T-cell (primary cell): ENCODE measurements at places on chromosomes 6 and 20.

GRCh38 chr6:14180609-14181008, 63.0 kb downstream of the CD83 start:
- no peak for DNase-seq

DNA sequence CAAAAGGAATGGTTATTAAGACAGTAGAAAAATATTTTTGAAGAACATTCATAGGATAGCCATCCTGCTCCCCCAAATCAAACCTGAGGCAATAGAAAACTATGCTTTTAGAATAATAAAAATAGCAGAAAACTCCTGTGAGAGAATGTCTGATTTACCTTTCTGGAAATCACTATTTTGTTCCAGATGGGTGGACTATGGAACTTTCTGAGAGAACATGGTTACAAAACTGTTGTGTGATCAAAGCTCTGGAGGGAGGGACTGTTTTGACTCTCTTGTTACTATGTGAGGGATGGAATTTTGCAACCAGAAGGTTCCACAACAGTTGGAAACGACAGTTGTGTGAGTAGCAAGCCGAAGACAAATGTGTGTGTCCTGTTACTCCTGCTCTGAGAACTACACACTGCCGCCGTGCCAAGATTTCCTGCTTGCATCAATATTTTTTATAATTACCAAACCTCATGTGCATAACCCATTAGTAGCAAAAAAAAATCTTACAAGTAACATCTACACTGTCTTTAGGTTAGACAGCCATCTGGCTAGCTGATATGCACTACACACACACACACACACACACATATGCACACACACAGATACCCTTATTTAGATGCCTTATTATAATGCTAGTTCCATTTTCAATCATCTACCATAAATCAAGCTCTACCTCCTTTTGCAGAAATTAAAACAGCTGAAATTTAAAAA, 11.0 kb upstream of the HIVEP1 start:
- DNase-seq: no peak

DNA sequence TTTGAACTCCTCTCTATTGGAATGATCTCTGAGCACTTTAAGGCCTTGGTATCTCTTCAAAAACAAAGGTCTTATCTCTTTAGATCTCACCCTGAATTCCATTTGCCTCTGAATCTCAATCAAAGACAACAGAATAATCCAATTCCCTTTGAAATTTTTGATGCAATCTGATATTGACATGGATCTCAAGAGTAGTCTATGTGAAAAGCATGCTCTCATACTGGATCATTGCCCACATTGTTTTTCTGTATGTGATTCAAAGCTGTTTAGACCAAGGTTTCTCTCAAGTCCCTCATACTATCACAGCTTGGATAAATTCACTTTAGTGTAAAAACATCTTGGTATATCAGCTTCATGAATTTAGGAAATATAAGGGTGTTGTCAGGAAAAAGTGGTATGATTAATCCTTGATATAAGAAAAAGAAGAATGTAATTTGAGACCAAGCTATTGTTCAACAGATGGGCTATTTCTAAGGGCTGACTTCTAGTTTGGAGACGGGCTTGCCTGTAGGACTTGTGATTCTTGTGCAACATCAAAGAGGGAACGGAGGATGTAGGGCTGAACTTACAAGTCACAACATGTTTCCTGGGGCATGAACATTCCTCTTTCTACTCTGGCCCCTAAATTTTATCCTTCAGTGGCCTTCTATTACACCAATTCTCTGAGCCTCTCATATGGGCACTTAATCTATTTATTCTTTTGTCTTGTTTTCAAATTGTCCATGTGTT, 77.9 kb upstream of the CITED2 start:
- DNase-seq: no peak

- DNase-seq: no peak
Measured at GRCh38 chr20:40980106-40980827, 48.4 kb upstream of the TOP1 start.

DNA sequence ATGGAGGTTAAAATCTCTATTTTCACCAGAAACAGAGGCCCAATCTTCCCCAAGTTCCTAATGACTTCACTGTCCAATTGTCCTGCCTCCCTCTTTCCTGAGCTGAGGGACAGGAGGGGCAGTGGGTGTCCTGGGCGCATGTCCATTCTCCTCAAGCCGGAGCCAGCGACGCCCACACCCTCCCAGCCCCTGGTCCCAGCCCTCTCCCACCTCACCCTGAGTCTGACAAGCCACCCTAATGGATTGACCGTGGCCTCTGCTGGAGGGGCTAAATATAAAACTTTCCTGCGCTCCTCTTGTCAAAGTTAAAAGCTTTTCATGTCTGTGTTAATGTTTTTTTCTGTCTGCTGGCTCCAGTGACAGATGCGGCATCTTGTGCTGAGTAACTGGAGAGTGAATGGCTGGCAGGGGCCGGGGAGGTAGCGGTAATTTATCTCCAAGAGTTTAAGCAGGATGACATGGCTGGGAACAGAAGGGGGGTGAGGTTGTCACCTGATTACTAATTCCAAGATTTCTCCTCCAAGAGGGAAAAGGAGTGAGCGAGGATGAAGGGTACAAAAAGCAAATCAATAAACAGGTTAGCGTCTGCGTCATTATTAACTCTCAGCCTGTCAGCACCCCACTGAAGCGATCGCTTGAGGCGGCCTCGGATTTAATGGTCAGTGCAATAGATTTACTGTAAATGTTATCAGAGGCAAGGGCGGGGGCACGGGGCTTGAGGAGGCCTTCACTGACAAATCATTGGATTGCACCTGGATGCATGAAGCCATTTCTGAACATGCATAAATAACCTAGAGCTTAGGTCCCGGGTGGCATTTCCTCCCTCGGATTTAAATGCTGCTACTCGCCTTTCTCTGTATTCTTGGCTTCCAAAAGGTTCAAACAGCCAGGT, 118.1 kb upstream of the MAFB start:
- no peak for DNase-seq

DNA sequence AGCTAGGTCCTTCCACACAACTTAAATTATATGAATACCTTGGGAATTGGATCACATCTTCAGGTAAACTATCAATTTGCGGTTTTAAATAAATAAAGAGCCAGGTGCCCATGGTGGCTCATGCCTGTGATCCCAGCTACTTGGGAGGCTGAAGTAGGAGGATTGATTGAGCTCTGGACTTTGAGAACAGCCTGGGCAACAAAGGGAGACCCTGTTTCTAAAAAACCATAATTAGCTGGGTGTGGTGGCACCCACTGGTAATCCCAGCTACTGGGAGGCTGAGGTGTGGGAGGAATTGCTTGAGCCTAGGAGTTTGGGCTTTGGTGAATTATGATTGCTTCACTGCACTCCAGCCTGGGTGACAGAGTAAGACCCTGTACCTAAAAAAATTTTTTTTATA, 3.4 kb downstream of the GMNN start:
- no peak for DNase-seq

DNA sequence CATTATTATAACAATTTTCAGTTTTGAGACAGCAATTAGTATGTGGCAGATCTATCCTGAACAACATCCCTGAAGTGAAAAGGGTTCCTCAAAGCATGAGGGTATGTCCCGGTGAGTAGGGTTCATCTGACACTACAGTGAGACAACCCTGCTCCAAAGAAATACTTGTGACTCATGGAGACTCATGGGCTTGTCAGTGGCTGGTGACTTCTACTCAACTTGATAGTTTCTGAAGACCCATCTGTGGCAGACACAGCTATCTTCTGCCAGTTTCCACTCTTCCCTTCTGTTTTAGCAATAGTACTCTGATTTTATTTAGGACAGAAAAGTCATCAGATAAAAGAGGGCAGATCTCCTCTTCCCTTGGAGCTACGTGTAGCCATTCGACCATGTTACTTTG, 41.4 kb downstream of the MAP3K7 start:
- DNase-seq: no peak

DNA sequence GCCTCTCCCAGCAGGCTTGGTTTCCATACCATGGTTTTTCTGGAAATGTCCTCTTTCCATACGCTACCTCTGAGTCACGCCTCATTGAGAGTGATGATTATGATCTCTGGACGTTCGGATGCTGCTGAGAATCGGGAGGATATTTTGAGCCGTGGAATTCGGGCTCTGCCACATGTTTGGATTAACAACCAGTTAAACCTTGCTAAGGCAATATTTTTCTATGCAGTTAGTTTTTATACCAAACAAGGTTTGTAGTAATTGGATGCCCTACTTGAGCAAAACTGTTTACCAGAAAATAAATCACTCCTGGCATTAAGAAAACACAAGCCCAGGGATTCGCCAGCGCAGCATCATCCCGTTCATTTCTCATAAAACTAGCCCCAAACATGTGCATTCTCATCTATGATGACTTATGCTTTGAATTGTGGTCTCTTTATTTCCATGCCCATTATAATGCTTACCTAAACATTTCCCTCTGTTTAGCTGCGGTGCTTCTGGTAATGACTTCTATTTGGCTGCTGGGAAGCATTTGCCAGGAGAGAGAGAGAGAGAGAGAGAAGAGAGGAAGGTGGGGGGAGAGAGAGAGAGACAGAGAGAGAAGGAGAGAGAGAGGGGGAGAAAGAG, 198.9 kb downstream of the CLIC5 start:
- no peak for DNase-seq

- no peak for DNase-seq
Measured at GRCh38 chr6:23097566-23097965, 528.2 kb downstream of the HDGFL1 start.

DNA sequence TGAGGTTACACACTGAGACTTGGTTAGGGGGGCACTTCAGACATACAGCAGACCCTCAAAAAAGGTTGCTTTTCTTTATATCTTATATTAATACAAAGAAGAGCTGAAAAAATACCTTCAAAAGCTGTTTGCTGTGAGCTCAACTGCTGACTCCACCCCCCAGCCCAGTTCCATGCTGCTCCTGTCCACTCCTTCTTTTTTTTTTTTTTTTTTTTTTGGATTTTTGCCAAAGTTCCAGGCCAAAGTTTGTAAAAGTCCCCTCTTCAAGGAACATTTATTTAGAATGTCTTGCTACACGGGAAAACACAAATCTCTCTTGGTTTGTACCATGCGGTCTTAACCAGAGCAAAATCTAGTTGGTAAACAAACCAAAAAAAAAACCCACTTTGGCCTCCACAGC, 85.3 kb upstream of the AKAP12 start:
- no peak for DNase-seq

DNA sequence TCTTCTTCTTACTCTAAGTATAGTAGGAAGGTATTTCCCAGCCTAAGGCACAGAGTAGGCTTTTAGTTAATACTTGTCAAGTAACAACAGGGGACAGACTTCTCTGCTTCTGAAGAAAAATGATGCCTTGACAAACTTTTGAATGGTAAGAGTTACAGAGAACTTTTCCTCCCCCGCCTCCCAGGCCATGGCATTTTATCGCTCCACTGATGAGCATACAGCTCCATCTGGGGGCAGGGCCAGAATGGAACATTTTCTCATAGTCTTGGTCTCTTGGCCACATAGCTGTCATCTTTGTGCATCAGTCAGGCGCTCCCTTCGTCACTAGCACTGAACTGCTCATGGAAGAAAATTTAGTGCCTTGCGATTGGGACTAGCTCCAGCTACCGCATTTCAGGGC, 1066.8 kb upstream of the CITED2 start:
- peak; percentile 3 for DNase-seq
